ENCODE measurements at places on chromosomes 5 and 9. TPM values are rescaled to one million over a fixed set of nuclear protein-coding genes. Genes with fewer than 3 reads are reported as not detected.

TMEM174 gene
- total RNA-seq = not detected

FOXD4L3 gene
- total RNA-seq = not detected

NDFIP1 gene
- total RNA-seq = 60.4 TPM

CD74 gene
- total RNA-seq = 705 TPM

DOCK8 gene
- 28.4 TPM for total RNA-seq

SPAAR gene
- total RNA-seq = 70.1 TPM
